HTR-8/SVneo (cell line): ENCODE measurements at places on chromosomes 2 and 18.

DNA sequence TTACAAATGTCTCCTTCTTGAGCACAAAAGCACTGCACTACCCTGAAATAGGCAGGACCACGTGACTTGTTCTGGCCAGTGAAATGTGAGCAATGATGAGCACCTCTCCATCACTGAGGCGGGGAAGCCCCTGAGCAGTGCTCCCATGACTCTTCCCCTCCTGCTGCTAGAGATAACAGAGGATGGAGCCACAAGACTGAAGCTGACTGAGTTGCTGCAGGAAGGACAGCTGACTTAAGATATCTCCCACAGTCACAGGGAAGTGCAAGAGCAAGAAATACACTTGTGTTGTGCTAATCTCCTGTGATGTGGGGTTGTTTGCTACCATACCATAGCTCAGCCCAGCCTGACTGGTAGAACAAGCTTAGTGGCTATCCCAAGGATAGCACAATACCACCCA is 38.7 kb downstream of the STK39 start:
- DNase-seq = no peak

GRCh38 chr2:100857915-100858314 is 38.0 kb downstream of the NPAS2 start:
- no peak for DNase-seq

- no peak for DNase-seq
These were observed 5.6 kb downstream of the DSC1 start for GRCh38 chr18:31156821-31157763.

- no peak for DNase-seq
These were observed 90.5 kb upstream of the UPP2 start for GRCh38 chr2:158011055-158011771.

GRCh38 chr18:21830532-21830931 is 89.9 kb downstream of the MIB1 start:
- no peak for DNase-seq

DNA sequence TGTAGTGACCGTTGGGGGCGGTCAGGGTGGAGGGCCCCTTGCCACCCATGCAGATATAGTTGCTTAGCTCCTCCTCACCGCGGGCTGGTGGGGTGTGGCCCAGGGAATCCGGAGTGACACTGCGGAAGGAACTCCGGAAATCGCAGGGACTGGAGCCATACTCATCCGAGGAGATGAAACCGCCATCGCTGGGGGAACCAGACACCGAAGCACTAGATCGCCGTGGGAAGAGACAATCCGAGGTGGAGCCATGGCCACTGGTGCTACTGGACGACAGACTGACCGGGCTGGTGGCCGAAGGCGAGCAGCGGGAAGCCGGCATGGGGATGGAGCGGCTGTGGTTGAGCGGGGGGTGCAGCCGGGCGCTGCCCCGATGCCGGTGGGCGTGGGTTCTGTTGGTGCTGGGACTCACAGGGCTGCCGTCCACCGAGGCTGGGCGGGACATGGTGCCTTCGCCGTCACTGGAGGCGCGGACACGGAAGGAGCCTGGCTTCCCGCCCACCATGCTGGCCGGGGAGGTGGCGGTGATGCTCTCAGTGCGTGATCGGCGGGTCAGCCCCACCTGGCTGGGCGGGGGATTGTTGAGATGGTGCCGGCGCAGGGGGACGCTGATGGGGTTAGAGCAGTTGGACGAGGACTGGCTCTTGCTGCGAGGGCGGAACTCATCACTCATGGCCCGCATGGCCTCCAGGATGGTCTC is 2.2 kb downstream of the IRS1 start:
- DNase-seq = no peak

DNA sequence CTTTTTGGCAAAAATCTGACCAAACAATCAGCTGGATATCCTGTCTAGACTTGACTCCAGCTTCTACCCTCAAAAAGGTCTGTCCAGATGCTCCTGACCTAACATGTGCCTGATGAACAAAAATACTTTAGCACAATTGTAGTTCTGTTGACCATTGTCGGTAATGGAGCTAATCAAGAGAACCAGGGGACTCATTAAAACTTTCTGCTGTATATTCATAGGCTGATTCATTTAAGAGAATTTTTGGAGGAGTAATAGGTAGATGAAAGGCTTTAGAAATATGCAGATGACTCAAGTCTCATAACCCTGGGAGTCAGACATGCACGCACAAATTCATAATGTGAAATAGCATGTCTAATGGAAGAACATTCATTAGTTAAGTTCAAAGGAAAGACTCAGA is 514.2 kb downstream of the TXNL1 start:
- DNase-seq = no peak

GRCh38 chr2:236783417-236784020 is 213.9 kb downstream of the ACKR3 start:
- DNase-seq = no peak

DNA sequence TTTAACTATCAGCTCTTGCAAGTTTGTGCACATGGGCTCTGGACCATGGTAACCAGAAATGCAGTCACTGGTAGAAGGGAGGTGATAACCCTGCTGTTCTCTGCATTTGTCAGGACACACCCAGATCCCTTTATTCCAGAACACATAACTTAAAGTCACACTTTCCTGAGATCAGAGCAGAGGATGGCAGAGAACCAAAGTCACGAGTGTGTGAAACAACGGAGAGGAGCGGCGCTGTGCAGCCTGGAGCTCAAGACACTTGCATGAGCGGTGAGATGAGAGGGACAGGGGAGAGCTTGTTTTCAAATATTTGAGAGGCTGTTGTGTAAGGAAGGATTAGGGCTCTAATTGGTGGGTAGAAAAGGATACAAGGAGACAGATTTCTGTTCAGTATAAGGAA is 43.3 kb upstream of the AAK1 start:
- no peak for DNase-seq

- no peak for DNase-seq
These were observed 96.3 kb downstream of the UPP2 start for GRCh38 chr2:158197940-158198339.

GRCh38 chr2:157304811-157305722 is 20.6 kb downstream of the ERMN start:
- DNase-seq = no peak

DNA sequence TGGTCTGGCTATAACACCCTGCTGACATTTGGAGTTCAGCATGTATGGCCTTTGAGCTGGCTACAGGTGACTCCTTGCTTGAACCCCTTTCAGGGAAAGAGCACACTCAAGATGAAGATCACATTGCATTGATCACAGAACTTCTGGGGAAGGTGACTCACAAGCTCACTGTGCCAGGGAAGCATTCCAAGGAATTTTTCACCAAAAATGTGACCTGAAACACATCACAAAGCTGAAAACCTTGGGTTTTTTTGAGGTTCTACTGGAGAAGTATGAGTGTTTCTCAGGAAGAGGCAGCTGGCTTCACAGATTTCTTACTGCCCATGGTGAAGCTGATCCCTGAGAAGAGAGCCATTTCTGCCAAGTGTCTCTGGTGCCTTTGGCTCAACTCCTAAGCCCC is 879.0 kb downstream of the CBLN2 start:
- DNase-seq = no peak

DNA sequence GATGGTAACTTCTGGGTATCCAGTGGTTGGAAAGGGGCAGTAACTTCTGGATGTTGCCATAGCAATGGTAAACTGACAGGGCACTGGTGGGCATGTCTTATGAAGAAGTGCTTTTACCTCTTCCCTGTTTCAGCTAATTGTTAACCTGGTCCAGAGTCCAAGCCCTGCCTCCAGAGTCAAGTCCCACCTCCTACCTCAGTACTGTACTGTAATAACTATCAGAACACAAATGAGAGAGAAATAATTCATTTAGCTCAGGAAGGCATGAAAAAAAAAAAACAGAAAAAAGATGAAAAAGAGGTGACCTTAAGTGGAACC is 237.0 kb downstream of the ZNF804A start:
- DNase-seq = no peak
